ENCODE measurements at places on chromosomes 7 and 10.

- no peak for DNase-seq
These were observed 30.4 kb downstream of the PYROXD2 start for GRCh38 chr10:98384531-98385133.

GRCh38 chr10:77501152-77501845 lies 136.3 kb downstream of the KCNMA1 start:
- DNase-seq: no peak

GRCh38 chr10:84172467-84173356 lies 889 bp upstream of the GPR15LG start:
- no peak for DNase-seq

DNA sequence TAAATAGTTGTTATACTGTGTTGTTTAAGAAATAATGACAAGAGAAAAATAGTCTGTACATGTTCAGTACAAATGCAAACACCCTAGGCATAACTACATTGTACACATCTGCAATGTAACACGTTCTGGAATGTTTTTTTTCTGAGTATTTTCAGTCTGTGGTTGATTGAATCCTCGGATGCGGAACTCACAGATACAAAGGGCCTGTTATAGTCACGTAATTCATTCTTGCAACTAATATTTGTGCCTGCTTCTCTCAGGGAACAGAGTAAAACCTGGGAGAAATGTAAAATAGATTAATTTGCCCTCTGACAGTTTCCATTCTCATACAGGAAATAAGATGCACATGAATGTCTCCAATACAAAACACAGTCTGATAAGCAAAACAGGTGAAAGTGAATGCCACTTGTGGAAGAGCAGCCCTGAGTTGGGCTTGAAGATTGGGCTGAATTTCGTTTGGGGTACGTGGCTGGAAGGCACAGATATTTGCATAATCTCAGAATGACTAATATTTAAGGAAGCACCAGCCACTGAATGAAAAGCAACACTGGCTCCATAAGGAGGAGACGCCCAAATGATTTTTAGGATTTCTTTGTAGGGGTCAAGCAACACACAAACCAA lies 19.1 kb downstream of the DENND2A start:
- DNase-seq: no peak

GRCh38 chr7:152543799-152544198 lies 108.0 kb upstream of the KMT2C start:
- DNase-seq: no peak

DNA sequence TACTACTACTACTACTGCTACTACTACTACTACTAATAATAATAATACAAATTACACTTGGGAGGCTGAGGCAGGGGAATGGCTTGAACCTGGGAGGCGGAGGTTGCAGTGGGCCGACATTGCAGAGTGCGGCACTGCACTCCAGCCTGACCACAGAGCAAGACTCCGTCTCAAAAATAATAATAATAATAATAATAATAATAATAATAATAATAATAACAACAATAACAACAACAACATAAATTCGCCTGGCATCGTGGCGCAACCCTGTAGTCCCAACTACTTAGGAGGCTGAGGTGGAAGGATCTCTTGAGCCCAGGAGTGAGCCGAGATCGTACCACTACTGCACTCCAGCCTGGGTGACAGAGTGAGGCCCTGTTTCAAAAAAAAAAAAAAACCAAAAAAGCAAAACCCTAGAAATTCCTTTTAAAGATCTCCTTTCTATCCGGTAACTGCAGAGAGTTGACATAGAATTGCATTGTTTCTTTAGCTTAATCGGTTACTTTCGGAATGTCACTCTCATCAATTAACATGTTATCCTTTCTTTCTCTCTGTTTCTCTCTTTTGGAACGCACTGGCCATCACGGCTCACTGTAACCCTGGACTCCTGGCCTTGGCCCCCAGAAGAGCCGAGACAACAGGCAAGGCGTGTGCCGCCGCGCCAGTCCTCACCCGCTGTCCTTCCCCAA lies 972 bp downstream of the PHYH start:
- no peak for DNase-seq

DNA sequence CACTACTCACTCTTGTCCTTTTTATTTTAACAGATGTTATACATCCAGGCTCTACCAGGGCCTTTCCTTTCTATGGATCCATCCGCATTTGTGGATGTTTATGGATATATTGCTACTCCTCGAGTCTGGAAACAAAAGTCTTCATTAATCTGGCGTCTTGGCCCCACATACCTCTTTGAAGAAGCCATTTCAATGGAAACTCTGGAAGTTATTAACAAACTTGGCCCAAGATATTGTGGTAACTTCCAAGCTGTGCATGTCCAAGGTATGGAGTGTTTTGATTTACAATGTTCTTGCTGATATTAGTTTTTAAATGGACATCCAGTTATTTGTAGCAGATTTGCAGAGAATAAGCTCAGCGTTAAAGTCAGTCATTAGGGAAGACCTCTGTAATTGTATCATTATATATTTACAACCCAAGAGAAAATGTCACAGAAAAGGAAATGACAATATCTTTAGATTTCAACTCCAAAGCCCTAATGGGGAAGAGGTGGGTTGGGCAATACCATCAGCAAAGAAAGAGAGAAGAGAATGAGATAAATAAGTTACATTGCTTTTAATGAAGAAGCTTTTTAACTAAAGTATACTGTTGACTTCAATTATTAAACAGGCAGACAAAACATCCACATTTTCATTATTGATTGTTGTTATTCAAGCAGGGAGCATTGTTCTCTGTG lies 102.1 kb downstream of the WDFY4 start:
- no peak for DNase-seq

GRCh38 chr10:112619556-112619955 lies 172.5 kb downstream of the VTI1A start:
- DNase-seq: no peak

- no peak for DNase-seq
These were observed 275.6 kb upstream of the AOAH start for GRCh38 chr7:36999626-37000485.

DNA sequence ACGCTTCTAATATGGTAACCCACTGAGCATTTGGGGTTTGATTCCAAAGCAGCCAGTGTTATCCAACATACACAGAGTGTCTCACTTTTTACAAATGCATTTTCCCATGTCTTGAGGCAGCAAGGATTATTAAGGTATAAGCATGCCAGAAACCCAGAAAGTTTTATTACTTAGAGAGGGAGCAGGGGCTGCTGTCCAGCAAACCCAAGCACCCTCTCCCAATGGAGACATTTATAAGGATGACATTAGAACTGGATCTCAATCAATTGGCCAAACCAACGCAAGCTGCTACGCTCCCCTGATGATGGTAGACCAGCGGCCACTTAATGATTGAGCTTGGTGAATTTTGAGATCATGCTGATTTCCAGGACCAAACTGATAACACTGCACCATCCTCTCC lies 176.3 kb downstream of the FANK1 start:
- no peak for DNase-seq

DNA sequence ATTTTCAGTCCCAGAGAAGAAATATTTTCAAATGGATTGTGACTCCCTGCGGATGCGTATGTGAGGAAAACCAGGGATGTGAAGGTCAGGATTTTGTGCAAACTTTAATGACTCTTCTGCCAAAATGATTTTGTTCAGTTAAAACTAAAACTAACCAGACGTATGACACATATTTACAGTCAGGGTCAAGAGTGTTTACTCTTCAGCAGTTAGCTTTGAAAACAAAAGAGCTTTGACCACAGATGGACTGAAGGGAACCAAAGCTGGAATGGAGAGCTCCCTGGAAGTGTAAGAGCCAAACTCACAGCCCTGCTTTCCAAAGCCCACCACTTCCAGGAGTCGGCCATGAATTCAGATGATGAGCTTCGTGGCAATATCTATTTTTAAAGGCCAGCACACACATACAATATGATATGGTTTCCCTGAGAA lies 15.5 kb downstream of the SVIL start:
- no peak for DNase-seq
